SJSA1 (cell line): ENCODE measurements at places on chromosomes 6 and 20. TPM values are rescaled to one million over a fixed set of nuclear protein-coding genes. Genes with fewer than 3 reads are reported as not detected.

SLC22A3 gene
- total RNA-seq = not detected in 2 replicates

GJA10 gene
- total RNA-seq = not detected in 2 replicates

DNA sequence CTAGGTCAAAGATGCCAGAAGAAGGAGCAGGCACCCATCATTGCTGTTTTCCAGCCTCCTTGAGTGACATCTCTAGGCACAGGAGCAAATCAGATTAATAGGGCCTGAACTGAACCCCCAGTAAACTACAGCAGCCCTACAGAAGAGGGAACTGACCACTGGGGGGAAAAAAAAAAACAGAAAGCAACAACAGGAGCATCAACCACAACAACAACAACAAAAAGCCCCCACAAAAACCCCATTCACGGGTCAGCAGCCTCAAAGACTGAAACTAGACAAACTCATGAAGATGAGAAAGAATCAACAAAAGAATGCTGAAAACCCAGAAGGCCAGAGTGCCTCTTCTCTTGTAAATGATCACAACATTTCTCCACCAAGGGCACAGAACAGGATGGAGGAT lies 537.4 kb upstream of the BTBD3 start:
- no peak overlapping the region for H3K4me3 ChIP-seq
- DNase-seq = no peak
- H3K27me3 ChIP-seq = no peaks in the 10 kb centered on the region
- H3K27ac ChIP-seq = no peak overlapping the region
- no peaks in the 10 kb centered on the region for H3K36me3 ChIP-seq

TRIM31 gene
- not detected in 2 replicates for total RNA-seq

DNA sequence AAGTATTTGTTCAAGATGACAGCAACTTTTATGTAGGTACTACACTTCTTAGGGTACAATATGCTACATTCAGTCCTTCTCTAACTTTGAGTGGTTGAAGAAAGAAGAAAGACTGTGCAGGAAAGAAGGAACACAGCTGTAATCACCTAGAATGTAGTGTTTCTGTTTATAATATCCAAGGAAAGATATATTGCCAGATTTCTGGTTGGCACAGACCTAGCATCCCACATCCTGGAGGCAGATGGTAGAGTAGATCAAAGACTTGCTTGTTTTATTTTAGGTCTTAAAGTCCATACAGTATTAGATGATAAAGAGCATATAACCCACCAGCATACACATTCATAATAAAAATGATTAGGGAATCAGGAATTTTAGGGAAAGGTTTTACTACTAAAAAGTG lies 13.3 kb upstream of the FABP7 start:
- no peak overlapping the region for H3K4me3 ChIP-seq
- no peaks in the 10 kb centered on the region for H3K36me3 ChIP-seq
- H3K27ac ChIP-seq = no peak overlapping the region
- H3K4me1 ChIP-seq = no peaks in the 10 kb centered on the region
- no peak for DNase-seq

TFAP2D gene
- total RNA-seq = not detected in 2 replicates

BAG2 gene
- 22.7 and 32.8 TPM in 2 replicates for total RNA-seq

GRCh38 chr6:33172688-33173534 lies 19.4 kb downstream of the COL11A2 start:
- H3K4me1 ChIP-seq = no peaks in the 10 kb centered on the region
- no peak overlapping the region for H3K27ac ChIP-seq
- H3K36me3 ChIP-seq = no peaks in the 10 kb centered on the region

DNA sequence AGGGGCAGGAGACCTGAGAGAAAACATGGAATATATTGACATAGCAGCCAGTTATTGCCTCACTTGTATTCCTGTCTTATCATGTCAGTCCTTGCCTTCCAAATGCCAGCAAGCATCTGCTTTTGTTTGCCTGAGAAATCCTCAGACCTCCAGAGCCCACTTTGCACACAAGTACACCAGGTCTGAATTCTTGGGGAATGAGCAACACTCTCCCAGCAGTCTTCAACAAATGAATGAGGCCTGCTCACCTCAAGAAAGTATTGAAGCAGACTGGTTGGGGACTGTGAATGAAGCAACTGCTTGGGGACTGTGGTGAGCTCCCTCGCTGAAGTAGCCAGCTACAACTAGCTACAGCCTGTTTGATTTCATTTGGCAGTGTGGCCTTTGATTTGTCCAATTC lies 172.8 kb upstream of the SPTLC3 start:
- no peak overlapping the region for H3K27ac ChIP-seq
- no peak overlapping the region for H3K4me3 ChIP-seq
- DNase-seq = no peak
- H3K4me1 ChIP-seq = no peaks in the 10 kb centered on the region

- H3K27me3 ChIP-seq = no peaks in the 10 kb centered on the region
- H3K27ac ChIP-seq = no peak overlapping the region
- no peak overlapping the region for H3K4me3 ChIP-seq
These were observed 449.6 kb downstream of the C6orf118 start for GRCh38 chr6:164859816-164860215.

- no peak overlapping the region for H3K4me3 ChIP-seq
- H3K4me1 ChIP-seq = peaks cover 5% of the 10 kb centered on the region
- no peak overlapping the region for H3K27ac ChIP-seq
- H3K36me3 ChIP-seq = peaks cover 7% of the 10 kb centered on the region
- peak; percentile 93 for DNase-seq
- H3K27me3 ChIP-seq = peaks cover 3% of the 10 kb centered on the region; the same call in 1 of the 2 replicates
These were observed 4.3 kb upstream of the CEBPB start for GRCh38 chr20:50186151-50186885.

DNA sequence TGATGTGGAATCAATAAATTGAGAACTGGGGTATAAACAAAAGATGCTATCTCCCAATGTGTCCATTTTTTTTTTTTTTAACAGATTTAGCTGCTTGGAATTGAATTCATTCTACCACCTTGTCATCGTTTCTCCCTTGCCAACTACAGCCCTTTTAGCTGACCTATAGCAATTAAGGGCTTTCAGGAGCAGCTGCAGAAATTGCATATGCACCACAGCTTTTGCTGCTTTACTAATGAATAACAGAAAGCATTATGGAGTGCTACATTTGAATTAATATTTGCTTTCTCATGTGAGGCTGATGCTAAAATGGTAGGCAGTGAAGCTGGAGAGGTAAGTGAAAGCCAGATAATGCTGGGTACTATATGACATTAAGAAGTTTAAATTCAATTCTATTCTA lies 5.7 kb downstream of the SESN1 start:
- H3K27ac ChIP-seq = no peak overlapping the region
- H3K4me3 ChIP-seq = no peak overlapping the region
- no peaks in the 10 kb centered on the region for H3K36me3 ChIP-seq
- H3K27me3 ChIP-seq = no peaks in the 10 kb centered on the region

GRCh38 chr20:23415555-23415954 lies 5.7 kb downstream of the NAPB start:
- H3K4me3 ChIP-seq = no peak overlapping the region
- H3K36me3 ChIP-seq = no peaks in the 10 kb centered on the region
- H3K27ac ChIP-seq = no peak overlapping the region
- peaks cover 8% of the 10 kb centered on the region for H3K4me1 ChIP-seq
- no peaks in the 10 kb centered on the region for H3K27me3 ChIP-seq

GRCh38 chr6:137709424-137710236 lies 157.4 kb upstream of the TNFAIP3 start:
- H3K4me1 ChIP-seq = peaks cover 5% of the 10 kb centered on the region
- H3K27ac ChIP-seq = no peak overlapping the region
- H3K4me3 ChIP-seq = no peak overlapping the region
- no peaks in the 10 kb centered on the region for H3K27me3 ChIP-seq
- DNase-seq = no peak

CD24 gene
- 299 and 431 TPM in 2 replicates for total RNA-seq

GRCh38 chr6:14735956-14736486 lies 509.8 kb upstream of the JARID2 start:
- no peaks in the 10 kb centered on the region for H3K36me3 ChIP-seq
- no peaks in the 10 kb centered on the region for H3K27me3 ChIP-seq
- peaks cover 36% of the 10 kb centered on the region for H3K4me1 ChIP-seq
- no peak overlapping the region for H3K4me3 ChIP-seq
- H3K27ac ChIP-seq = no peak overlapping the region
